ENCODE measurements at places on chromosomes 16 and 17. TPM values are rescaled to one million over a fixed set of nuclear protein-coding genes. Genes with fewer than 3 reads are reported as not detected.

Gene TMEM204
- total RNA-seq: 42.2 TPM

DNA sequence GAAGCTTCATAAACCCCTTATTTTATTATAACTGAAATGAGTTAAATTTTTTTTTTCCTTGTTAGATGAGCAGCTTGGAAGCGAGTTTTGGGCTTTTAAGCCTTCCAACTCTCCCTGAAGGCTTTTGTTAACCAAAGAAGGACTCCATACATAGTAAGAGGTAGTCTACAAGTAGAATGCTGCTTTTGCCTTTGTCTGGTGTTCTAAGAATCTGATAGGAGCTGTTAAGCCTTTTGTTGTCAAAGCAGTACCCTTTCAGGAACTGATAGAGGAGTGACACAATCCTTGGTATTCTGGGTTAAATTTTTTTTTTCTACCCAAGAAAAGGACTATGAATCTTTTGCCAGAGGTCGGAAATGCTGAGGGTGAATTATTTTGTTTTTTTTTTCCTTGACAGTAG is 26.1 kb downstream of the MAP2K4 start:
- no peak for DNase-seq

DNA sequence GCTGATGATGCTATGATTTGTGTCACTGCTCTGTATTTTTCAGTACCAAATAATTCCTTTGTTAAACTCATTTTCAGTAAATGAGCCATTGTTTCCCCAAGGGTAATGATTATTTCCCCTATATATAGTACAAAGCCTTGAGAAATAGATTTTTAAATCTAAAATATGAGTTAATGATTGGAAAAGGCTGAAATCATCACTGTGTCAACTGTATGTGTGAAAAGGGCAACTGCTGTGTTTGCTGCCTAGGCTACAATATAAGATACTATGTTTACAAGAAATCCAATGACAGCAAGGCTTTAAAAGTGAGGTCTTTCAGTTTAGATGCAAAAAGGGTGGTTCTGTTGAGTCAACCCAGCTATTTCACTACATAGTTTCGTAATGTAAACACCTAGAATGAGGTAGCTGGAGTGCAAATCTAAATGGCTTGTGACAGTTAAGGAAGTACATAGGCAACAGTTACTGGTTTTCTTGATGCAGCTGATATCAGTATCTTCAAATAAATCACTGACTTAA is 15.3 kb downstream of the NLK start:
- DNase-seq: no peak

GRCh38 chr17:28372203-28372944 is 880 bp downstream of the SARM1 start:
- DNase-seq: no peak

DNA sequence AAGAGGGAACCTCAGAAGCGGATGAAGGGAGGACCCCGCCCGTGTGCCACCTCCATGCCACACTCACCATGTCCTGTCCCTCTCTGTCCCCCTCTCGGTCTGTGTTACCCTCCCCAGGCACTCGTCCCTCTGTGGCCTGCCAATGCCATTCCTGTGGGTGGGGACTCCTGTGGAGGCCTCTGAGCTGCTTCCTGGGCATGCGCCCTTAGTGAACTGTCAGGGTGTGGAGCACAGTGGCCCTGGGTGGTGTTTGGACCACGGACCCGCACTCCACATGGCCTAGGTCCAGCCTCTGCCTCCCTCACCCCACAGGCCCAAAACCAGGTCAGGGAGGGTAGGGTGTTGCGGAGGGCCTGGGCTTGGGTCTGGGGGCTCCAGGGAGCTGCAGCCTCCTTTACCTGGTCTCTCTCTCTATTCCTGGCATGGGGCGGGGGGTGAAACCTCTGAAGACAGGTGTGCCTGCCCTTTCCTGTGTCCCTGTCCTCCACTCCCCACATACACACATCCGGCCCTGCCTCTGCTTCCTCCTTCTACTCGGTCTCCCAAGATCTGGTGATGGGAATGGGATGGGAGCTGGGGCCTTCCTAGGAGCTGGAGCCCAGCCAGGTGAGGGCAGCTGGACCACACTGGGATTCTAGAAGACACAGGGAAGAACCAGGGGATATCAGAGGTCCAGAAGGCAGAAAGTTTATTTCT is 11.5 kb upstream of the PKMYT1 start:
- DNase-seq: no peak

Gene PABPN1L
- not detected for total RNA-seq

Gene C1QTNF8
- not detected for total RNA-seq

- DNase-seq: no peak
Observed at GRCh38 chr17:6498356-6498755, 54.1 kb downstream of the PIMREG start.

Gene SOST
- not detected for total RNA-seq

GRCh38 chr16:29151317-29151716 is 166.5 kb downstream of the LAT start:
- no peak for DNase-seq

- DNase-seq: no peak
Observed at GRCh38 chr16:57504491-57504890, 18.2 kb upstream of the DOK4 start.

DNA sequence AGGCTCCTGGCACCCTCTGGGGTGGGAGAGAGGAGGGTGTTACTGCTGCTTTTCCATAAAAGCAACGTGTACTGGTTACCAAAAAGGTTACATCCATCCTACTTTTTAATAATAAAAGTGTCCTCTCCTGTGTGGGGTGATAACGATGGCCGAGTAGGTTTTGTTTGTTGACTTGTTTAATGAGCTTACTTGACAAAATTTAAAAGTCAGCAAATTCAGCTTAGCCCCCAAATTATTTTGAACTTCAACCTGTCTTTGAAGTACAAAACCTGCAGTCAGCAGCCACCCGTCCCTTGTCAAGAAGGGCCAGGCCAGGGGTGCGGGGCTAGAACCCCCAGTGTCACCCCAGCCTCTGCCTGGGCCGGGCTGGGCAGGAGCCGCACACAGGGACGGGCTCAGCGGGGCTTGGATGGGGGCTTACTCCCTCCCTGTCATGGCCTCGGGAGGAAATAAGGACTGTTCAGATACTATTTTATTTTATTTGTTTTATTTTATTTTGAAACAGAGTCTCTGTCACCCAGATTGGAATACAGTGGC is 103.9 kb upstream of the CHMP6 start:
- no peak for DNase-seq

GRCh38 chr16:75265911-75266701 is 14.7 kb upstream of the BCAR1 start:
- no peak for DNase-seq

Gene ABCA8
- total RNA-seq: 59.1 TPM

- no peak for DNase-seq
Observed at GRCh38 chr16:86048882-86049585, 150.1 kb downstream of the IRF8 start.

DNA sequence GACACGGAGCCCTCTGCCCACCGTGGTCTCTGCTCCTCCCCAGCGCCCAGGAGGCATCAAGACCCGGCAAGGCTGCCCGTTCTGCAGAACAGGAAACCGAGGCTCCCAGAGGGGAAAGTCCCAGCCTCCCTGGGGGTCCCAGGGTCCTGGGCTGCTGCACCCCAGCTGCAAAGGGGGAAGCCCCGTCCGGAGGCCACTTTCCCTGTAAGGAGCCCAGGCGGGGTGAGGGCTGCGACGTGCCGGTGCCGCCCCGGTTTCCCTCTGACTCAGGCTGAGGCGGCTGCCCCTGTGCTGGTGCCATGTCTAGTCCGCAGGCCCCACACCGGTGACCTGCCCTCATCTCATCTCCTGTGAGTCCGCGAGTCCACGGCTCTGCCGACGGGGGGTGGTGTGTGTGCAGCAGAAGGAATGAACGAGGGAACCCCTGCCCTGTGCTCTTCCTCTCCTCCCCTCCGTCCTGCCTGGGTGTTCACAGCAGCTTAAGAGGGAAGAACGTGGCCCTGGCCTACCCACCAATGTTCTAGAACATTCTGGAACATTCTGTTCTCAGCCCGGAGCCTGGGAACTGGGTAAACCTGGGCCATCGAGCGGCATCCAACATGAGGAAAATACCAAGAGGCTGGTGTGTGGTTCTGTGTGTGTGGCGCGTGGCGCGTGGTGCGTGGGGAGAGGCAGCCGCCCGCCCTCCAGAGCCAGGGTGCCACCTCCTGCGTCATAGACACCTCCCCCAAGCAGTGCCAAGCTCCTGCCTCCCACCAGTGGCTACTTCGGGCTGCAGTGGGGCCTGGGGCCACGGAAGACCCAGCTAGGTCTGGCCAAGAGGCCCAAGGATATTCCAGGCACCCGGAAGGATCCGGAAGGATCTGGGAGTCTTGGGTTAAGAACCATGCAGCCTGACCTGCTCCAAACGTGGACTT is 7.0 kb upstream of the CBFA2T3 start:
- no peak for DNase-seq

- peak; percentile 95 for DNase-seq
Observed at GRCh38 chr17:781805-782731, at the start of the genes GLOD4 and MRM3. Gene GLOD4 (minus strand): TSS chr17:782280. CDS start chr17:782255, 25 bp downstream. Gene MRM3 (plus strand): TSS chr17:782353. CDS start chr17:782379, 26 bp downstream.

Gene SDR42E1
- 0.11 TPM for total RNA-seq
